ENCODE measurements at places on chromosomes 3 and 15. TPM values are rescaled to one million over a fixed set of nuclear protein-coding genes. Genes with fewer than 3 reads are reported as not detected.

UPK1B gene
- 56.4 TPM for total RNA-seq

SLC9A9 gene
- total RNA-seq, result 0.17 TPM

ARHGEF26 gene
- 2.9 TPM for total RNA-seq

SKOR1 gene
- not detected for total RNA-seq

GRIP2 gene
- not detected for total RNA-seq

CYP11A1 gene
- 2.6 TPM for total RNA-seq

MRAS gene
- total RNA-seq, result 17.2 TPM

TNNC1 gene
- 0.51 TPM for total RNA-seq

CD80 gene
- total RNA-seq, result not detected

UROC1 gene
- not detected for total RNA-seq

MST1R gene
- total RNA-seq, result 5.6 TPM

CHST13 gene
- 0.29 TPM for total RNA-seq

PIF1 gene
- 27.6 TPM for total RNA-seq

MYL3 gene
- total RNA-seq, result 4.2 TPM

UBAP1L gene
- 0.07 TPM for total RNA-seq

GMNC gene
- total RNA-seq, result 0.14 TPM

CCRL2 gene
- total RNA-seq, result not detected

NUP210 gene
- total RNA-seq, result 56.9 TPM

CADPS gene
- not detected for total RNA-seq

ASB14 gene
- total RNA-seq, result not detected

C2CD4A gene
- 0.35 TPM for total RNA-seq

ABI3BP gene
- not detected for total RNA-seq

ZDHHC23 gene
- 3.5 TPM for total RNA-seq

MESP2 gene
- 2.5 TPM for total RNA-seq

CHRFAM7A gene
- total RNA-seq, result not detected

TATDN2 gene
- total RNA-seq, result 14.0 TPM

PAK6 gene
- total RNA-seq, result 4.5 TPM

TMIE gene
- total RNA-seq, result not detected

GOLGA8S gene
- not detected for total RNA-seq

MB21D2 gene
- total RNA-seq, result 21.2 TPM

LRRN1 gene
- total RNA-seq, result 2.6 TPM

ZIC4 gene
- total RNA-seq, result not detected

DCBLD2 gene
- total RNA-seq, result 846 TPM

ACKR4 gene
- total RNA-seq, result not detected

KCNAB1 gene
- total RNA-seq, result not detected

SLC12A1 gene
- not detected for total RNA-seq

ICE2 gene
- total RNA-seq, result 17.8 TPM

TMEM39A gene
- 17.4 TPM for total RNA-seq

ZKSCAN7 gene
- 5.7 TPM for total RNA-seq

A4GNT gene
- not detected for total RNA-seq

STAB1 gene
- total RNA-seq, result 0.14 TPM
